ENCODE measurements at places on chromosomes 4 and X.

GRCh38 chr4:99536848-99537247 lies 26.0 kb downstream of the C4orf17 start:
- no peak for DNase-seq

DNA sequence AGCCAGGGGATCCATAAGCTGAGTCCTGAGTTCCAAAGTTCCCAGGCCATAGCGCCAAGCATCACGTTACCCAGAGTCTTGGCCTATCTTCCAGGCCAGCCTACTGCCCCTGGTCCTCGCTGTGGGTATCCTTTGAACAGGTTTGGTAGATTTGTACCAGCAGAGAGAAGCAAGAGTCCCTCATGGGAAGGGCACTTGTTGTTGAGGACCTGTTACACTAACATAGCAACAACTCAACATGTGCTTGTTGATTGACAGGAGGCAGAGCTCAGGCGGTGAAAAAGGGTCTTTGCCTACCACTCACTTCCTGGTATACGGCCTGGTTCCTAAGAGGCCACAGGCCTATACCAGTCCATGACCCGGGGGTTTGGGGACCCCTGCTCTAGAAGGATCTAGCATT lies 138.4 kb downstream of the RASL11B start:
- no peak for DNase-seq

DNA sequence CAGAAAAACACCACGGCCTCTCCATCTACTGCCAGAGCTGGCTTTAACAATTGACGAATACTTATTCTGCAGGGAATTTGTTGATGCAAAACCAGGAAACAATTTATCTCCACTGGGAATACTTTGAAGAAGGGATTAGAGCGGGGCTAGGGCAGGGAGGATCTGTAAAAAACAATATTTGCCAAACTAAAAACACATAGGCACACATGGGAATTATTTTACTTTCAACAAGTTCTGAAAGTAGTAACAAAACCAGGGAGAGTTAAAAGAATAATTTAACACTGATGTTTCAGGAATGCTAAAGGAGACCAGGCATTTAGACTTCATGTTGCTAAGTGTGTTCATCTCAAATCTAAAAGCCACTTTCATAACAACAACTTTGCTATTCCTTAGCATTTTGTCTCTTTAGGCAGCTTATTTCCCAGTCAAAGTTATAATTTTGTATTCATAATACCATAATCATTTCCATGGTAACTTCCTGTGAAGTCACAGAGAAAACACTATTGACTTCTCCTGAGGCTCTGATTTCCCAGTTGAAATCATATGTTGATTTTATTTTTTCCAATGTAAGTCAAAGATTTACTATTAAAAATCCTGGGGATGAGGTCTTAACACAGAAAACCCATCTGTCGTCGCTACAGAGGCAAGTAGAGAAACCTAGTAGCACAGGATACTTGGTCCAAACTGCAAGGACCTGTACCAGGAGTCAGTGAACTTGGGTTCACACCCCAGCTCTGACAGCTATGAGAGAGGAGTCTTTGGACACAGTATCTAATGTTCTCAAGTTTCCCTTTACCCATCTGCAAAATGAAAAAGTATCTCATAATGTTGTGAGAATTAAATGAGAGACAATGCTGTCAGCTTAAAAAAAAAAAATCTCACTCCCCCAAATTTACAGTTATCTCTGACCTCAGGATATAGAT lies 69.3 kb downstream of the SH3RF1 start:
- no peak for DNase-seq

- no peak for DNase-seq
Measured at GRCh38 chr4:112585977-112586736, 50.6 kb downstream of the ZGRF1 start.

- DNase-seq = no peak
Measured at GRCh38 chr4:78862314-78862737, 76.9 kb downstream of the PAQR3 start.
